ENCODE measurements at places on chromosomes 5 and 9.
A peak's percentile ranks its signal among the peaks of the same experiment; 100 is the strongest.

GRCh38 chr5:158039441-158039840, 180.5 kb upstream of the CLINT1 start:
- ATAC-seq: no peak

DNA sequence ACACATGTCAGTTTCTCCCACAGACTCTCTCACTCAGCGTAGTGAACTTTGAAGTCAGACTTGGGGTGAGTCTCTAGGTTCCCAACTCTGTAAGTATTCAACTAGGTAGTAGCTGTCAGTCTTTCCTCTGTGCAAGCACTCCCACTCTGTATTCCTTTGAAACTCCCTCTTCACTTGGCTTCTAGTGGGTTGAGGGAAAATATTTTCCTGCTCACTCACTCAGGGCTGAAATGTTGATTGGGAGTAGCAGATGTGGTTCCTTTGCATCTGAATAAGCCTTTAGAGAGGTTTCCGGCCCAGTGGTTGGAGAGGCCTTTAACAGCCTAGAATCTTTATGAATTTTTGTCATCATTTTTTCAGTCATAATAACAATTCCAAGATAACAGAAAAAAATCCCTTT, 18.1 kb upstream of the ARRDC3 start:
- ATAC-seq: no peak

GRCh38 chr5:114360816-114361723, 800 bp upstream of the KCNN2 start:
- ATAC-seq: peak; percentile 67

DNA sequence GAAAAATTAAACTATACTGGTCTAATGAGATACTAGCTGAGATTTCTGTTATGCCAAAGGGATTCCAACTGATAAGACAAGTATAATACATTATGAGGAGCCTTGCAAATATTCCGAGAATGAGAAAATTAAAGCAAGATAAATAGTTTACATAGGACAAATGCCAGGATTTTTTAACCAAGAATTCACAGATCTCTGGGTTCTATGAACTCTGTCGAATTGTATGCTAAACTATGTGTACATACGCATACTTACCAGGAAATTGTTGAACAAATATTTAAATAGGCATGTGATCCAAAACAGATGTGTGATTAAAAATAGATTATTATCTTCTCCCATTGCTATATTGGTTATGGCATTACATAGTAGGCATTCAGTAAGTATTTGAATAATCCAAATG, 616.6 kb downstream of the GABRG2 start:
- no peak for ATAC-seq

GRCh38 chr5:149048811-149049210, 14.1 kb downstream of the SH3TC2 start:
- ATAC-seq: no peak

GRCh38 chr9:28600226-28600625, 1026.9 kb upstream of the C9orf72 start:
- no peak for ATAC-seq

DNA sequence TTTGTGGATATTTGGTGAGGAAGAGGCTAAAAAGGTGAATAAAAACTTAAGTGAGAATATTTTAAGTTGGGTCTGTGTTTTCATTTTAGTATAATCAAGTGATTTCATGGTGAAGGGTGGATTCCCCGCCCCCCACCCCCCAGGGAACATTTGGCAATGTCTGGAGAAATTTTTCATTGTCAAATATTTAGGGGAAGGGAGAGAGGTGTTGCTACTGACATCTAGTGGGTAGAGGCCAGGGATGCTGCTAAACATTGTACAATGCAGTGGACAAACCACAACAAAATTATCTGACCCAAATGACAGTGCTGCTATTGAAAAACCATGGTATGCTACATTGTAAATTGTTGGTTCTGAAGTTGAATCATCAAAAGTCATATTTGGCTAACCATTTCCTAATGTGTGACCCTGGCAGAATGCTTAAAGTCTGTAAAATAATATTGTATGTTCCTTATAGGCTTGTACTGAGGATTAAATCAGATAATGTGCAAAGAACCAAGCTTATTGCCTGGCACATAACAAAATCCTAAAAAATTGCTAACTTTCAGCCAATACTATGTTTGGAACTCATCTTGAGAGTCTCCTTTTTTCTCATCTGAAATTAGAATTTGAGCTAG, 5.6 kb downstream of the C5orf24 start:
- ATAC-seq: no peak

DNA sequence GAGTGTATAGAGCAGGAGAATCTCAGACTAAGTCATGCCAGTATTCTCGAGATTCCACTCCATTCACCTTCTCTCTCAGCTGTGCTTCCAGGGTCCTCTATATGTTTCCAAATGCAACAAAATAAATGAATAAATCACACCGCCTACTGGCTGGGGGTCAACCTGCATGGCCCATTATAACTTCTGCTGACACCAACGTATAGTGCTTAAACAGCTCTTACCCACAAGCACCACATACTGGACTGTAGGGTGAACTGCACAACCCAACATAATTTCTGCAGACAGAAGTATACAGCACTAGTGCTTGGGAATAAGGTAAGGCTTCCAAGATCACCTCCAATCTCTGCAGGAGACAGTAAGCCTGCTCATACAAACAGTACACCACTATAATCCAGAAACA, 33.1 kb upstream of the HTR4 start:
- ATAC-seq: no peak

GRCh38 chr9:36992501-36993316, 41.4 kb downstream of the PAX5 start:
- ATAC-seq: no peak

DNA sequence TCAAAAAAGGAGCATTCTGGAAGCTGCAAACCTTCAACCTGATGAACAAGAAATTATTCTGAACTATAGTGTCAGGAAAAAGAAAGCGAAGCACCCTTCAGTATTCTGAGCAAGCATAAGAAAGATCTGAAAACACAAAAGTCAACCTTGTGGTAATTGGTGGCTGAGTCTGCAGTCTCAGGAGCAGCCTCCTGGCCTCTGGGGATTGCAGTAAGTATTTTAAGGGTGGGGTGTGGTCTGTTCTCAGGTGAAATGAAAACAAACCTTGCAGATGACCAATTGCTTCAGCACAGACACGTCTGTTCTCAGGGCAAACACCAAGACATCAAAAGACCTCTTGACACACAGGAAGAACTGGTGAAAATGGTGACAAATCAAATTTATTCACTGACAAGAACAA, 147.8 kb upstream of the RAPGEF1 start:
- no peak for ATAC-seq

Data from stimulated activated memory B cell treated with anti-CD40 and anti-IgM and Interleukin-4, amounts not matched to agents 10 μg/mL and 1 μg/mL and 100 μg/mL, for 72 hours (primary cell).